CD4-positive, alpha-beta memory T cell (primary cell): ENCODE measurements at places on chromosomes 3 and 15. TPM values are rescaled to one million over a fixed set of nuclear protein-coding genes. Genes with fewer than 3 reads are reported as not detected.
A peak's percentile ranks its signal among the peaks of the same experiment; 100 is the strongest.

The OR4M2 gene
- not detected for polyA plus RNA-seq

The THPO gene
- not detected for polyA plus RNA-seq

The ANKRD34C gene
- polyA plus RNA-seq = not detected

The ISLR gene
- not detected for polyA plus RNA-seq

GRCh38 chr3:183114384-183115178 lies 15.3 kb upstream of the MCCC1 start:
- no peak for DNase-seq

DNA sequence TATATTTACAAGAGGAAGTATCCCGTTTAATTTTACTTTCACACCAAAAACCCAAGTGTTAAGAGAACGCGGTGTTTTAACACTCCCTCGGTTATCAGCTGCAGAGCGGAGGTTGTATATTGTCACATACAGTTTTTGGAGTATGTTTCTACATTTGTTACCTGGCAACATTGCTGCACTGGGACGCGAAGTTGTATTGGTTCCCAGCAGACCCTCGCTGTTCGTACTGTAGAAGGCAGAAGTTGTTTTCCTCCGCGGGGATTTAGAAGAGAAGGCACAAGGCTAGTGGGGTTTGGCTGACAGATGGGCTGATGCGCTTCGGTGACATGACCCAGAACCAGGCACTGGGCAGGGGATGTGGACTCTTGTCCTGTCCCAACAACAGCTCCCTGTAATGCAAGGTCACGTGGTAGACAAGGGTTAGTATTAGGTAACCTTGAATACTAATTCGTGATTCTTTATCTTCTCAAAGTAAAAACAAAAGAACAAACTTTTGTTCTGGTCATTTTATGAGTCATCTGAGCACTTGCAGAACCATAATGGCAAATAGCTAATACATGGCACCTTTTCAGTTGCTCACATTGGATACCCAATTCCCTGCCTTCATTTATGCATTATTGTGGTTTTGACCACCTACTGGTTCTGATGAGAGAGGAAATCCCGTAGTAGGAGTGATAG lies 230.4 kb upstream of the BHLHE40 start:
- DNase-seq = no peak

DNA sequence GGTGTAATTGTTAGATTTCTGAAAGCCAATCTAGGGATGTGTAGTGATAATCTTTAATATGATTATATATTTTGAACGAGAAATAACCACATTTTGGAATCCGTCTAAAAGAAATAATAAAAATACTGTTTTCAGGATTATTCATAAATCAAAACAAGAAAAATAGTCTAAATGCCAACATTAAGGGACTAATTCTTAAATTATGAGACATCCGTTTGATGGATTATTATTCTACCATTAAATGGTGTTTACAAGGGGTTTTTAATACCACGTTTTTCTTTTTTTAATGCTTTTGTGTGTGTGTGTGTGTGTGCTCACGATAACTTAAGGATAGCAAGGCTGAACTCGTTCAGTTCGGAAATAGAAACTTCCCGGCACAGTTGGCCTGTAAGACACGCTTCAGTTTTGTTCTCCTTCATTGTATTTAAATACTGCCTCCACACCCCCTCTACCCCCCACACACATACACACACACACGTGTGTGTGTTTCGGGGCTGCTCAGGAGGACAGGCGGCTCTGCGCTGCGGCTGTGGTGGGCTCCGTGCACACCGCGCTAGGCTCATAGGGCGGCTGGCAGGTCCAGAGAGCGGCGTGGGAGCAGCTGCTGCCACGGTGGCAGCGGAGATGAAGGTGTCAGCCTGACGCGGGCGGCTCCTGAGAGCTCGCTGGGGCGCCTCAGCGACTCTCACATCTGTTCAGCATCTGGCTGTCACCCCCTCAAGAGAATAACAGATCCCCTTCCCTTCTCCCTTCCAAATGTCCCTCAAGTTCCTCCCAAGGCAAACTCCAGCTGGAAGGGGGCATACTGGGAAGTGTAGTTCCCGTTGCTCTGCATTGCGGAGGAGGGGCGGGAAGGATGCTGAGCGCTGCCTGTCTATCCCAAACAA lies 23.0 kb upstream of the ANP32A start:
- peak; percentile 36 for DNase-seq

DNA sequence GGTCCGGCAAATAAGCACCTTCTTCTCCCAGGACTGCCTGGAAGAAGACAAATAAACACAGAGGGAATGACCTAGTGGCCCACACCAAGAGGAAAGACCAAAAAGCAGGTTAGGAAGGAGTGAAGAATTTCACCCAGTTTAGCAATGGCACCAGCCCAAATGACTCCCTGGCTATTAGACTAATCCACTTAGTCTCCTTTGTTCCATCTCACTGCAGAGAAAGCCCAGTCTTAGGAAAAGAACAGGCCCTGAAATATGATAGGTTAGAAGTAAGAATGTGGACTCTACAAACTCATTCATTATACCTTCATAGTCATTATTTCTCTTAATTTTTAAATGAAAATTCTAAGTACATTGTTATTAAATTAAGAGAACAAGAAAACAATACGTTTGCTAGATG lies 23.2 kb downstream of the SERPINI2 start:
- no peak for DNase-seq

- no peak for DNase-seq
These were observed 54.4 kb downstream of the GTF2E1 start for GRCh38 chr3:120796976-120797375.

DNA sequence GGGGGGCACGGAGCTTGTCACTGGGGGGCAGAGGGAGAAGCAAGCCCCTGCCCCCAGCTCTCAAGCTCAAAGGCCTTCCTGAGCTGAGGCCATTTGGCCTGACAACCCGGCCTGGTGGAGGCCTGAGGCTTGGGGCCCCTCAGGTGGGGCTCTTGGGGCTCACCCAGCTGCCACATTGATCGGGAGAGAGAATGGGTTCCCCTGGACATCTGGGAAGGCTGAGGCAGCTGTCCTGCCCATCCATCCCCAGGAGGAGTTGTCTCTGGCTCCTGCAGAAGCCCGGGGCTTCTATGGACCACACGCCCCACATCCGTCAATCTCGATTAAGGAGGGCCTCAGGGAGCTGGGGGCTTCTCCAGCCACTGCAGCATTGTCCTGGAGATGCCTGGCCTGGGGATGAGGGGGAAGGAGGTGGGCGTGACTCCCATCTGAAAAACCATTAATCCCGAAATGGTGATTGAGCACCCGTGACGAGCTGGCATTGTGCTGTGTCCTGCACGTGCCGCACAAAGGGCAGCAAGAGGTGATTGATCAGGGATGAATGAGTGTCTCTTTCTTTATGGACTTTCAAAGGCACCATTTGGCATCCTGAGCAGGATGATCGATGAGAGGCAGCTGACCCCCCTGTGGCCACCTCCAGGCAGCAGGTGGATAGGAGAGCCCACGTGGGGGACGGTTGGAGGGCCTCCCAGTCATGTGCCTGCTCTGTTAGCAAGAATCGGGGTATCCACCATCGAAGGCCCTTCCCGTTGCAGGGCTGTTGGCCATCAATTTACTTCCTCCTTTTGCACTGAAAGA lies 17.2 kb upstream of the CRABP1 start:
- no peak for DNase-seq

DNA sequence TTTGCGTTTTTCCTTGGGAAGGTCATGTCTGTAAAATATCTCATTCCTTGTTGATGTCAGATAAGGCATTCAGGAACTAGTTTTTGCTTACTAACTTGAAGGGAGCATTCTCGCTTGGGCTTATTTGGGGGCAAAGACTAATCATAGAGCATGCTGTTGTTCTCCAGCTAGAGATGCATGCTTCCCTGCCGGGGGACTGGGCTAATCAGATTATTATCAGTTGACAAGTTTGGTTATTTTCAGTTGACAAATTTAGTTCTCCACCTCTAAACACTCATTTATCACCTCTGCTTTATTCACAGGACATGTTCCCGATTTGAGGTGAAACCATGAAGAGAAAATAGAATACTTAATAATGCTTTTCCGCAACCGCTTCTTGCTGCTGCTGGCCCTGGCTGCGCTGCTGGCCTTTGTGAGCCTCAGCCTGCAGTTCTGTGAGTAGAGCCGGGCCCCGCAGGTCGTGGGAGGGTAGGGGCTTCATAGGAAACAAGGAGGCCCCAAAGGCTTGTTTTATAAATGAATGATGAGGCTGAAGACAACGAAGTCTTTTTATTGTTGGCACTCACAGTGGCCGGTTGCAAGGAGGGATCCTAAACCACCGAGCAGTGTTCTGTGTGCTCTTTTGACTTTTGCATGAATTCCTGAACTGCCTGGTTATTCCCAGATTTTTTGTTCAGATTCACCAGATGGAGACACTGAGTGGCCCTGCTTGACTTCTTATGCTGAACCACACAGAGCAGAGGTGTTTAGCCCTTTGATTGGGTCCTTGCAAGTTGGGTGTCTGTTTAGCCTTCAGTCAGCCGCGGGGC lies 28.4 kb downstream of the PXYLP1 start:
- no peak for DNase-seq

GRCh38 chr3:153209596-153209995 lies 47.6 kb downstream of the RAP2B start:
- DNase-seq = no peak

DNA sequence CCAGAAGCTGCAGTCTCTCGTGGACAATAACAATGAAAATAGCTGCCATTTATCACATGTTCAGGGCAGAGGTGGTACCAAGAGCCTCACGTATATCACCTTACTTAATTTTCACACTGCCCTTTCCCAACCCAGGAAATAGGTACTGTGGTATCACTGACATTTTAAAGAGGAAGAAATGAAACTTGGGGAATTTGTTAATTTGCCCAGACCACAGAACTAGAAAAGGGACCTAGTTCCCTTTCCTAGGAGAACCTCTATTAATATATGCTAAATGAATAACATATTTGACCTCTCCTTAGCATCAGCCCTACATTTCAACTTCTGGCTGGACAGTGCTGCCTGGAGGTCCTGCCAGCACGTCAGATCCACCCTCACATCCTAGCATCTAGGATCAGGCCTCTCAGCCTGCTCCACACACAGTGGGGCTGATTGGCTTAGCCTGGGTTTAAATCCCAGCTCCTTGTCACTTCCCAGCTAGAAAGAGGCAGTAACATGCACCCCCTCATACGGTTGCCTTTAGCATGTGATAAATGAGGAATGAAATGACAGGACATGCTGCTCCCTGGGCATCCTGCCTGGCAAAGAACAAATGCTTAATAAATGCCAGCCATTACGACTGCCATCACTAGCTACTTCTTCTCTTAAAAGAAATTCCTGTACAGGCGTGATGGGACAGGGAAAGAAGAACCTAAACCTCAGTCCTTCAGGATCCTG lies 95.1 kb upstream of the TNFAIP8L3 start:
- DNase-seq = no peak

DNA sequence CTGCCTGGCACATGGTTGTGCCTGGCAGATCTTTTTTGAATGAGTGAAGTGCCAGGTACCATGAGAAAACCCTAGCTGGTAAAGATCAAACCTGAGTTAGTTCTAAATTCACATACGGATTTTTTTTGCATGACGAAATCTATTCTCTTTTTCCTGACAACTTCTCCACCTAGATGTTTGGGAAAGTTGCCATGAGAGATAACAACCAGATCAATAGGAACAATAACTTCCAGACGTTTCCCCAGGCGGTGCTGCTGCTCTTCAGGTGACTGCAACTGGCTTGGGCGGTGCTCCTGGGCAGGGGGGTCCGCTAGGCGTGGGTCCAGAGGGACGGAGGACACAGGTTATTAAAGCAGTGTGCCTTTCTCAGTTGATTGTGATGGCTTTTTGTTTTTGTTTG lies 71.8 kb downstream of the CHDH start:
- DNase-seq = no peak

GRCh38 chr3:149554826-149555225 lies 80.3 kb downstream of the TM4SF4 start:
- DNase-seq = no peak

DNA sequence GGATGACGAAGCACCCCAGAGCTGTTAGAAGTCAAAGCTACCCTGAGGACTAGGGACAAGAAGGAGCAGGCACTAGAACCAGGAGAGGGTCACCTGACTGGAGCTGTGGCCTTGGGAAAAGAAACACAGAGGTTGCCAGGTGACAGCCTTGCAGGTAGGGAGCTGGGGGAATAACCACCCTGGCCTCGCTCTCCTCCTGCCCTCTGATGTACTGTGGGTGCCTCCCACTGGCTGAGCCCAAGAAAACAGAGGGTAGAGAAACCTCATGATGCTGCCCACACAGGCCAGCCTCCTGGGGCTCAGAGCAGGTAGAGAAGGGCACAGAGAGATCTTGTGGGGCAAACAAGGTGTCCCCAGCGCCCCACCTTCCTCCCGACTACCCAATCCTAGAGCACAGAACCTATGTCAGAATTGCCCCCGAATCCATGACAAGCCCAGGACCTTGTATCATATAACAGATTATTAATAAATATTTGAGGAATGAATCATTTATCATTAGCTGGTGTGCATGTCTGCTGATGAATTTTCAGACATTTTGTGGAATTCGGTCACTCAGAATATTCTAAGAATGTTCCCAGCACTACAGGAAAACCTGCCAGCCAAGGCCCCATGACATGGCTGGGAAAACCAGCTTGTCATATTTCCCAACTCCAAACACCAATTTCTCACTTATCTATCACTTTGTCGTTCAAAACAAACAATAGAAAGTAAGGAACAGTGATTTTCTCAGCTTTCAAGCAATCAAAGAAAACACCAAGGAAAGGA lies 59.8 kb upstream of the MEX3B start:
- DNase-seq = no peak

GRCh38 chr3:41120460-41120859 lies 78.8 kb upstream of the CTNNB1 start:
- DNase-seq = no peak

DNA sequence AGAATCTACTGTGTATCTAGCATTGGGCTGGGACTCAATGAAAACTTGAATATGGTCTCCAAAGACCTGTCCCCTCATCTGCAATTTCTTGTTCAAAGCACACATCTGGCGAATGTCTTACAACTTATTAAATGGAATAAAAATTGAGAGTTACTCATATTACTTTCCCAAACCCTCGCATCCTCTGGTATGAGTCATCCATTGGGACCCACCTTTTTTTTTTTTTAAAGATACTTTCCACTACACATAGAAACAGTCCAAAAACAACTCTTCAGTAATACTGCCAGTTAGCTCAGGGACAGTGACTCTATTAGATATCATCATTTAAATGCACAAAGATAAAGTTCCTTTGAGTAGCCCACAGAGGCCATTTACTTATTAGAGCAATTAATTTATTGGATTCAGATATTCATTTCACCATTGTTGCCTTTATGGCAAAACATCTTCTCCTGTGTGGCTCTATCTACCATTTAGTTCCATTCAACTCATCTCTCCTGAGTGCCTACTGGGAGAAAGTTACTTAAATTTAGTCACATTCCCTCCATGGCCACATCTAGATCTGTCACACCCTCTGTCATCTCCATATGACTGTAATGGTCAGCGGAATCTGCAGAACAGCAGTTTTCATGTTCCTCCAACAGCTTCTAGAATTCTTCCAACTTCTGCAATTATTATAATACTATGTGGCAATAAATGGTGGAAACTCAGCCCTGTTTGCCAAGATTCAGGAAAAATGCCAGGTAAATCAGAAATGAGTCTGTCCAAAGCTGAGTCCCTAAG lies 77.9 kb upstream of the ARHGEF3 start:
- DNase-seq = no peak

- DNase-seq = no peak
These were observed 5.7 kb upstream of the APEH start for GRCh38 chr3:49668414-49668797.
